Caudate nucleus (tissue), 63 donors: ENCODE measurements at places on chromosomes 11 and 22.

- DNase-seq: no peak
These were observed 108.1 kb downstream of the TSPAN18 start for GRCh38 chr11:44834846-44835245.

DNA sequence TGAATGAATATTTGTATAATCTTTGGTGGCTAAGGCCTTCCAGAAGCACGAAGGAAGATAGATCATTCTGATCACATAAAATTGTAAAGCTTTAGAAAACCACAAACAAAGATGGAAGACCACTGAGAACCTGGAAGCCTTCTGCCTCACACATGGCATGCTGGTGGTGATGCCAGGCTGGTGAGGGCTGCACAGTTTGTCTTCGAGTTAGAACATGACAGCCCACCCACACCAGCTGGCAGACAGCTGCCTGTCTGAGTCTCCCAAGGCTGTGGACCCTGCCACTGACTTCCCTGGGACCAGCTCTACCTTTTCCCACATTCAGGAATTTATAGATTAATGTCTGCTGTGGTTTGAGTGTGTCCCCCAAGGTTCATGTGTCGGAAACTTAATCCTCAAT, 48.8 kb upstream of the B3GAT1 start:
- no peak for DNase-seq

GRCh38 chr11:110035357-110035756, 57.8 kb upstream of the ZC3H12C start:
- no peak for DNase-seq

DNA sequence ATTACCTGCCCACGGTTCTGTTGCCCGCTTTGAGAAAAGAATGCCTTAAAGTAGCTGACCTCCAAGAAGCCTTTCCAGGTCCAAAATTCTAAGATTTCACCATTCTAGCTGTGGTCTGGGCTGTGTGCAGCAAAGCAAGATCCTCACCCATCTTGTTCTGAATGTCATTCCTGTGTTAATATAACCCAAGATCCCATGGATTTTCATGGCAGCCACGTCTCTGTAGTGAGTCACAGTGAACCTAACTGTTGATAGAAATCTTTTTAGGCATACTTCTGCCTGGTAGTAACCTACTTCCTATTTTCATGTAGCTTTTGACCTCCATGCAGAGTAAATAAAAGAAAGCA, 210.0 kb downstream of the NAV2 start:
- DNase-seq: no peak
